Stimulated activated naive B cell treated with anti-CD40 and anti-IgM and Interleukin-4, amounts not matched to agents 10 μg/mL and 1 μg/mL and 100 μg/mL, for 72 hours (primary cell): ENCODE measurements at places on chromosomes 16 and 17.

- DNase-seq = no peak
Observed at GRCh38 chr17:5955764-5956163, 114.4 kb upstream of the WSCD1 start.

GRCh38 chr17:70258465-70258864 is 89.1 kb downstream of the KCNJ2 start:
- no peak for DNase-seq

DNA sequence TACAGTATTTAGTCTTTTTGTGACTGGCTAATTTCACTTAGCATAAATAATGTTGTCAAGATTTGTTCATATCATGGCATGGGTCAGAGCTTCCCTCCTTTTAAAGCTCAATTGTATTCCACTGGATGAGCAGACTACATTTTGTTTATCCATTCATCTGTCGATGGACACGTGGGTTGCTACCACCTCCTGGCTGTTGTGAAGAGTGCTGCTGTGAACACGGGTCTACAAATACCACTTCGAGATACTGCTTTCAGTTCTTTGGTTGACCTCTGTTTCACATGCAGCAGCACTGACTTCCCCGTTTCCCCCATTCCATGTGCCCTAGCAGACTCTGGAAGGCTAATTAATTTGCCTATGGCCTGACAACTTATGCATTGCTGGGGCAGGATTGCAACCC is 285.4 kb downstream of the SHISA9 start:
- DNase-seq = no peak

GRCh38 chr16:72517154-72517553 is 345.2 kb upstream of the PMFBP1 start:
- DNase-seq = no peak

GRCh38 chr17:79930062-79930876 is 91.0 kb upstream of the CBX4 start:
- DNase-seq = no peak

GRCh38 chr17:56690441-56691291 is 97.2 kb downstream of the NOG start:
- DNase-seq = no peak

DNA sequence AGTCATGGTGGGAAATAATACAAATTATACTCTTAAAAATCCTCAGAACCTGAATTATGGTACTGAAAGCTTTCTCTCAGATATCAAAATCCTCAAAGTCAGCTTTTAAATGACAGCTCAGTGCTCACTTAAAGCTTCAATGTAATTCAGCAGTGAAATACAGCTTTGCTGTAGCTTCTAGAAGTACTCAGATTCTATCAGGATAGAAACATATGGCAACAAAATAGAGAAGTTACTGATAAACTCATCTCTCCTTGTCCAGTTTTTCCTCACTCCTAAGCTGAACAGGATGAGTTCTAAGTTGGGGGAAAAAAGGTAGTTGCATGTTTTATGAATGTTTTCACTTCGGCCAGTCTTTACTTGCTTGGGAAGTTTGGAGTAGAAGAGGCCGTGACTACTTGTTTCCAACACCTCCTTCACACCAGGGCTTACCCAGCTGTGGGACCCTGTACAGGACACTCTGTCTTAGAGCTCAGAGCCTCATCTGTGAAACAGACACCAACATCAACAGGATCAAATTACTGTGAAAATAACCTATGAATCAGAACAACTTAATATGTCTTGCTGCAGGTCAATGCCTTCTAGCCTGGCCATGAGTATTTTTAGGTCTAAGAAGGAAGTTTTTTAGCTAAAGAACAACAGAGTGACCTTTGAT is 30.2 kb downstream of the OGFOD1 start:
- no peak for DNase-seq

DNA sequence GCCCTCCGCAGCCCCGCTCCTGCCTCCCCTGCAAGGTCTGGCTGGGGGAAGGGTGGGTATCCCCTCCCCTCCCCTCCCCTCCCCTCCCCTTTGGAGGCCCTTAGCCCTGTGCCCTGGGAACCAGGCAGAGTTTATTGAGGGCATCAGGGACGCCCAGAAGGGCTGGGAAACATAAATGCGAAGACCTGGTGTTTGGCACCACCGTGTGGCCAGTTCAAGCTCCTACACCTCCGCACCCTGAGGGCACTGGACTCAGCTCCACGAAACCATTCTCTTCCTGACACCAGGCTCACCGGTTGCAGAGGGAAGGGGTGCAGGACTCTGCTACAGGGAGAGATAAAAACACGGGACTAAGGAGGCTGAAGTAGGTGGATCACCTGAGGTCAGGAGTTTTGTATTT is 1.0 kb upstream of the AIPL1 start:
- peak; percentile 35 for DNase-seq

- DNase-seq = no peak
Observed at GRCh38 chr16:3651461-3652372, 2.8 kb upstream of the DNASE1 start.

- no peak for DNase-seq
Observed at GRCh38 chr17:12640364-12640763, 25.3 kb upstream of the MYOCD start.

DNA sequence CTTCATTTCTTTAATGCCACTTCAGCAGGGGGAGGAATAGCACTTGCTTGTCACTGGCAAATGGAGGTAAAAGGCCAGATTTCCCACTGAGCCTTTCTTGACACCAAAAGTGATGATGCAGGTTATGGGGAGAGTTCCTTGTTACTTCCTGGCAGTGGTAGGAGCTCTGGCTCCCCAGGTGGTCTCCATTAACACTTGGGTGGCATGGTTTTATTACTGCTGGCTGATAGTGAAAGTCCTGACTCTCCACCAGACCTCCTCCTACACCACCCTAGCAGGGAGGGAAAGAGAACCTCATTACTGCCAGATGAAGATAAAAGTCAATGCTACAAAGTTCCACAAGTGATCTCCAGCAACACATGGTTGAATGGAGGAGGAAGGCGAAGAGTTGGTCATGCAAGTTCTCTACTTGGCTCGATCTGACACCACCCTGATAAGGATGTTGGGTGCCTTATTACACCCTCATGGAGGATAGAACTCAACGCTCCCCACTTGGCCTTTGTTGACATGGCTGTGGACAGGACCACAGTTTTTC is 152.7 kb upstream of the GNAO1 start:
- no peak for DNase-seq

DNA sequence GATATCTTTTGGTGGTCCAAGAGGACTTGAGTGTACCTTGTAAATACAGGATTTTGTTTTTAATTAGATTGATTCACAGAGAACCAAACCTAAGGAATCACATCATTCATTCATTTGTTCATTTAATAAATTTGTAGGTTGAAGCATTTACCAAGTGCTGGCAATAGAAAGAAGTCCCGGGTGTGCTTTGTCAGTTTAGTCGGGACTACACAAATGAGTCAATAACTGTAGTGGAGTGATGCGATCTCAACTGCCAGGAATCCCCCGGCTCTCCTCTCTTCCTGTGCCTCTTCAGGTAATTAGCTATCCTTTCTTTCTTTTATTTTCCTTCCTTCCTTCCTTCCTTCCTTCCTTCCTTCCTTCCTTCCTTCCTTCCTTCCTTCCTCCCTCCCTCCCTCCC is 1.4 kb upstream of the WWOX start:
- DNase-seq = no peak

DNA sequence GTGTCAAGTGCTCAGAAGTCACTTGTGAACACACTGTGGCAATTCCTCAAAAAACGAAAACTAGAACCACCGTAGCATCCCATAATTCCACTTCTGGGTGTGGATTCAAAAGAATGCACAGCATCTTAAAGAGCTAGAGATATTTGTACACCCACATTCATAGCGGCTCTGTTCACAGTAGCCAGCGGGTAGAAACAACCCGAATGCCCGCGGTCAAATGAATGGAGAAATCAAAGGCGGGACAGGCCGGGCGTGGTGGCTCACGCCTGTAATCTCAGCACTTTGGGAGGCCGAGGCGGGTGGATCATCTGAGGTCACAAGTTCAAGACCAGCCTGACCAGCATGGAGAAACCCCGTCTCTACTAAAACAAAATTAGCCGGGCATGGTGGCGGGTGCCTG is 337.5 kb downstream of the SEC14L1 start:
- DNase-seq = no peak

GRCh38 chr17:48023400-48024148 is 14.0 kb downstream of the COPZ2 start:
- peak; percentile 14 for DNase-seq

GRCh38 chr17:58277802-58278595 is 2.7 kb downstream of the MPO start:
- no peak for DNase-seq

GRCh38 chr16:27972500-27972899 is 91.0 kb downstream of the GSG1L start:
- DNase-seq = peak; percentile 48

DNA sequence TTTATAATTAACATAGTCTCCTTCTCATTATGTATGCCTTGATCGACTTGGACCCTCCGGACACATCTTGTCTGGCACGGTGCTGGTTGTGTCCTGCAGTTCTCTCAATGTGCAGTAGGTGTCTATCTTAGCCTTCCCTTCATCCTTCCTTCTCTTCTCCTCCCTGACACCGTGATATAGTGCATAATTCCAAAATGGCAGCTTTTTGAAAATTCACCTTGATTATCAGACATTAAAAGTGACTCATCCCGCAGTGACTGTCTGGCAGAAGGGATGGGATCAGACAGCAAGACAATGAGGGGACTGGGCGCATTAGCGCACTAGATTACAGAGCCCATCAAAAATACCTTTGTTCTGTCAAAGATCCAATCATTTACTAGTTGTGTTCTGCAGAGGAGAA is 70.0 kb upstream of the PMFBP1 start:
- no peak for DNase-seq

- DNase-seq = no peak
Observed at GRCh38 chr17:77540975-77541374, 400.2 kb downstream of the SEC14L1 start.

DNA sequence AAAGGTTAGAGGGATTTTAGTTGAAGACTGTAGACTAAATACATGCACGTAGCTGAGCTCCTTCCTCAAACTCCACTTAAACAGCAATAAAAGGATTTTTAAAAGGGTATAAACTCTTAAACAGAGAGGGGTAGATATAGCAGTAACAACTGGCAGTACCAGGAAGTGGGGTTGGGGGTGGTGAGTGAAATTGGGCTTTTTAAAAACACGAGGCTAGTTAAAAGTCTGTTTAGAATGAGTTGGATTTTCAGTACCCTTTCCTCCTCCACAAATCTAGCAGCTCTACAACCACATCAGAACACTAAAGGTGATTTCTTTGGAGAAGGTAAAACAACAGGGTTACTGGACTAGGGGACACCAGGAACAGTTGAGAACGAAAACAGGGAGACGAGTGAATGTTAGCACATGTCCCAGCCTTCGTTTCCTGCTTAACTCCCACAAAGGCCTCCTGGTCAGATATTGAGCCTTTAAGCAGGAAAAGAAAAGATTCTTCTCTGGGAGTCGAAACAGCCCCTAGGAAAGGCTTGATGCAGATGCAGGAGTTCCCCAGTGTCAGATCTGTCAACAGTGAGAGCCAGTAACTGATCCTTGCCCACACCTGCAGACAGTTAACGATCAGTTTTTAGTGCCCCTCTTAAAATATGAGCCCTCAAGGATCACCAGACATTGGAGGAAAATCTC is 13.8 kb downstream of the NETO2 start:
- DNase-seq = no peak

GRCh38 chr17:64129515-64129764 is 504 bp downstream of the ERN1 start:
- no peak for DNase-seq

DNA sequence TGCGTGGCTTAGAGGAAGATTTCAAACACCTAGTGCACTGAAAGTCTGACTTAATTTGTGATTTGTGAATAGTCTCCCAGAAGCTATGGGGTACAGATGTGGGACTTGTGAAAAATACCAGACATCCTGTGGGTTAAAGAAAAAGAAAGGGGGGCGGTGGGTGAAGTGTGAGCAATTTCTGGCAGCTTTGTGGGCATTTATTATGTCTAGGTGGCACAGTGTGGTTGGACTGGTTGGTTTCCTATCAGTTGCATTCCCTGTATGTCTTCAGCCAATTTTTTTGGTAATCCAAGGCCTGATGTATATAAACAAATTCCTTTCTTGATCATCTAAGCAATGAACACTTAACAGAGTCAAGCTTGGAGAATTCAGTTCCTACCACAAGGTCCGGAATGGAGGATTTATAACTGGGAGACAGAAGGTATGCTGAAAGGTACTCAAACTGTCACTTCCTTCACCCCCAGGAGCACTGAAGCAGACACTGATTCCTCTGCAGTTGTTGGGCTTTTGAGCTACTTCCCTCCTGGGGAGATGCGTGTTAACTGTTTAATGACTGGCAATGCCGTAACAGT is 211.6 kb downstream of the WWOX start:
- DNase-seq = no peak

- DNase-seq = no peak
Observed at GRCh38 chr17:76079956-76080767, 1.2 kb downstream of the ZACN start.

DNA sequence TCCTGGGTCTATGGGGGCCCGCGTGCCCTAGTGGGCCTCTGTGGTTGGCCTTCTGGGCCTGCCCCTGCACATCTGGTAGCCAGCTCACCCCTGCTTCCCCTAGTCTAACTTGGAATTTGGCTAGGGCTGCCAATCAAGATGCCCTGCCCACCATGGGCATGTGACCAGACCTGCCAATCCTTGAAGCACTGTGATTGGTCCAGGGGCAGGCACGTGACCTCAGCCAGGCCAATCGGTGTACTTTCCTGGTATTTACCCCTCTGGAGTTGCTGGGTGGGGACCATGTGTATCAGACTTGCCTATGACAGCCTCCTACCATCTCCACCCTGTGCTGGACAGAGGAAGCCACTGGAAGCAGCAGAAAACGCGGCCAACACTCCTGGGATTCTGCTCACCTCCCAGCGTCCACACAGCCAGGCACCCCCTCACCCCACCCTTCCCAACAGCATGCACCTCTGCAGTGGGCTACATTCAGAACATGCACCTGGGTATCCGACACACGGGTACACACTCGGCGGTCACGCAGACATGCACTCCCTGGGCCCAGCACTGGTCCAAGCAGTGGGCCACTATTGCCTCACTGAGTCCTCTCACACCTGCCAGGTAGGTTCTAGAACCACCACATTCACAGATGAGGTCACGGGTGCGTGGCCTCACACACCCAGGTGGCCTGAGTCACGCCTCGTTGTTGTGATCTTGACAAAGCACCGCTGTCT is 96.9 kb downstream of the RBFOX3 start:
- DNase-seq = no peak

DNA sequence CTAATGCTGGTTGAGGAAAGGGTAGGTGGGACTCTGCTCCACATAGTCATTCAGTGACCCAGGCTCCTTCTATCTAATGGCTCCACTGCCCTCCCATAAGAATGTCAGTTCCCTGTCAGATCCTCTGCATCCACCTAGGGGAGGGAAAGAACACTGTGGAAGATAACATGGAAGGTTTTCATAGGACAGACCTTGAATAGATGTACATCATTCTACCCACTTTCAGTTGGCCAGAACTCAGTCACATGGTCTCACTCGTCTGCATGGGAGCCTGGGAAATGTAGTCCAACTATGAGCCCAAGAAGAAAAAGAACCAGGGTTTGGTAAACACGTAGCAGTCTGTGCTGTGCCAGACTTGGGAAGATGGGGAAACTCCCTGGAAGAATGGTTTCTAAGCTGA is 27.1 kb upstream of the SCNN1B start:
- no peak for DNase-seq

- DNase-seq = peak; percentile 78
Observed at GRCh38 chr16:1492923-1493745, at the start of gene TELO2. Gene TELO2, plus strand, starts transcription at chr16:1493360. Its CDS starts 922 bp downstream, at chr16:1494282.
